WERI-Rb-1 (cell line): ENCODE measurements at places on chromosomes 3 and 15.

DNA sequence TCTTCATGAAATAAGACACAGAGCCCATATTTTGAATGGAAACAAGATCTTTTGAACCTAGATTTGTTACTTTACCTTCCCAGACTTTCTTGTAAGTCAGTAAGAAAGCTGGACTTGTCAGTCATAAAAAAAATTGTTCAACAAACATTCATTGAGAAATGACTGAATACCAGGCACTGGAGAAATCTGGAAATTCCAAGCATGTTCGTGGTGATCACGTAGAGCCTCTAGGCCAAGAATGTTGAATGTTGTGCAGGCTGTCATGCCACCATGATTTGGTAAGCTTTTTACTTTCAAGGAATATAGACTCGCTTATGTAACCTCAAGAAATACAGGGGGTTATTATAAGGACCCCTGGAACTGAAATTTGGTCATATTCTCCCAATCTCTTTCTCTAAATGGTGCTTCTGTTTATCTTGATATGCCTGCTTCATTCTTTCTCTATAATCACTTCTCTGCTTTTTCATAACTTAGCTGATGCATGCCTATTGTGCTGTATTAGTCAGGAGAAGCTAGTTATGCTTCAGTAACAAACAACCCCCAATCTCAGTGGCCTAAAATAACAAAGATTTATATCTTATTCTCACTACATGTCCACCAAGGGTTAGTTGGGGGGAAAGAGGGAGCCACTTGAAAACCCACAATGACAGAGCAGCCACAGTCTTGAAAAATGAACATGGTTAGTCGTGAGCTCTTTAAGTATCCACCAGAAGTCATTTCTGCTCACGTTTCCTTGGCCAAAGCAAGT is 3.4 kb upstream of the TPM1 start:
- no peak for DNase-seq

DNA sequence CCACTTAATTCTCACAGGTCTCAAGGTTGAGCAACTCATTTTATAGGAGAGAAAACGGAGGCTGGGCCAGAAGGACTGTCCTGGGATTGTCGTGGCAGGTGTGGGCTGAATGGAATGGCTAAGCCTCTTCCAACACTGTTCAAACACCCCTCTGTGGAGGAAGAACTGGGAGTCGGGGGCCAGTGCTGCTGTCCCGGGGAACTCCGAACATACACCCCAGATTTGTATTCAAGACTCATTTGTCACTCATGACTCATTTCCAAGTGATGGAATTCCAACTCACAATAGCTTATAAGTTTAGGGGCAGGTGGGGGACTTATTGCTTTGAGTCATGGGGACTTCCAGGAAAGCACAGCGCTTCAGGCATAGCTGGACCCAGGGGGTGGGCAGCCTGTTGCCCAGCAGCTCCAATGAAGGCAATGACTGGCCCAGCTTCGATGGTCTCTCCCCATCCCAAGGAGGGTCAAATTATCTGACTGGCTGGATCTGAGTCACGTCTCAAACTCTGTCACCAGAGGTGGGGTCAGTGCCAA is 72.5 kb downstream of the TM2D3 start:
- no peak for DNase-seq

DNA sequence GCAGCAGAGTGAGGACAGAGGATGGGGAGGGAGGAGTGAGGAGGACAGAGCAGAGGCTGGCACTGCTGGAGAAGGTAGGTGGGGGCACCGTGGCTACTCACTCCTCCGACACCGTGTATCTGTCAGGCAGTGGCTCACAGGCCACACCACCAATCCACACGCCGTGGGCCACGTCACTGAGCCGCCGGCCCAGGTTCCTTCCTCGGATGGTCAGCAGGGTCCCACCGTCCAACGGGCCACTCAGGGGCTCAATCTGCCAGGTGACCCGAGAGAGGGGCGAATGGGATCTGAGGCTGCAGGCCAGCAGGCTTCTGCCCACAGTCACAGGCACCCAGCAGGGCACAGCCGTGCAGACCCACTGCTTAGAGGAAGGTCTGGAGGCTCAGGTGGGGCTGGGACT is 30.5 kb downstream of the H1-8 start:
- DNase-seq = no peak

- DNase-seq = no peak
Measured at GRCh38 chr15:74709011-74709410, 13.2 kb upstream of the EDC3 start.

GRCh38 chr3:40623567-40623966 is 98.8 kb downstream of the ZNF621 start:
- DNase-seq = no peak

GRCh38 chr3:152658977-152659720 is 175.8 kb upstream of the P2RY1 start:
- DNase-seq = no peak

GRCh38 chr15:82763361-82764116 is 42.3 kb downstream of the FSD2 start:
- no peak for DNase-seq

- DNase-seq = no peak
Measured at GRCh38 chr15:72276326-72276700, 4.0 kb upstream of the PARP6 start.

DNA sequence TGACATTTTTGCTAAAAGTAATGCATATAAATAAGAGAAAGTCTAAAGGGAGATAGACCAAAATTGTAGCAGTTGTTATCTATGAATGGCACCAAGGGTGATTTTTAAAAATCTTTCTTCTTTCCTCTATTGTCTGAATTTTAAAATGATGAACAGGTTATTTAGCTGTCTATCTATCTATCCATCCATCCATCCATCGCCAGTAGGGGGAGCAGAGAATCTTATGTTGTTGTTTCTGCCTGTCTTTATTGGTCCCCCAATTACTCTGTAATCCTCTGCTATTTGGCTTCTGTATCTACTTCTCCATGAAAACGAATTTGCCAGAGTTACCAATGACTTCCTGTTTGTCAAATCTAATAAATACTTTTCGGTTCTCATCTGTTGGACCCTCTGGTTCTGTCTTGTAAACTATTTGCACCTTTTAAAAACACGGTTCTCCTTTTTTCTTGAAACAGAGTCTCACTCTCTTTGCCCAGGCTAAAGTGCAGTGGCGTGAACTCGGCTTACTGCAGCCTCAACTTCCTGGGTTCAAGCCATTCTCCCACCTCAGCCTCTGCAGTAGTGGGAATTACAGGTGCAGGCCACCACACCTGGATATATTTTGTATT is 86.0 kb downstream of the ECT2 start:
- DNase-seq = peak; percentile 46

DNA sequence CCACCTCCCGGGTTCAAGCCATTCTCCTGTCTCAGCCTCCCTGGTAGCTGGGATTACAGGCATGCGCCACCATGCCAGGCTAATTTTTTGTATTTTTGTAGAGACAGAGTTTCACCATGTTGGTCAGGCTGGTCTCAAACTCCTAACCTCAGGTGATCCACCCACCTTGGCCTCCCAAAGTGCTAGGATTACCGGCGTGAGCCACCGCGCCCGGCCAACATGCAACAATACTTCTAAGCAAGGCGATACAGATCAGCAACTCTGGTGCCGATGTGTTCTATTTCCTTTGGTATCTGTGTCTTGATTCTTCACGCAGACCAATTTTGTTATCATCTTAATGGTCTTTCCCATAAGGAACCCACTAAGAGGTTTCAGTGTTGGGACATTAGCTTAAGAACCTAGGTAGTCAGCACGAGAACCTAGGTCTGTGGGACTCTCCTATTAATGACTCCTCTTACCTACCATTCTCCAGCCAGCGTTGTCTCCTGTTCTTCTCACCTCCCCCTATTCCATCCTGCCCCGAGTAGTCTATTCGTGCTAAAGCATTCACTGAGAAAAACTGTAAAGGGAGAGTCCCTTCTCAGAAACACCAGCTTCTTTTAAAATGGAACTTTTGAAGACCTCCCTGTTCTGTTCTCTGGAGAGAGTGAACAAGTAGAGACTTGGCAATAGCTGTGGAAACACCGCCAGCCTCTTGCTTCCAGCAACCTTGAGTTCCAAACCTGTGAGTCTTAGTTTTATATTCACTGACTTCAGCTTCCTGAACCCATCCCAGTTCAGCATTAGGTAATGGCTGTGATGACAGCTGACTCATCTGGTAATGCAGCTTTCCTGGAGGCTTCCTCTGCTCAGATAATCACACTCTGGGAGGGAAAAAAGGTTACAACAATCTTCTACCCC is 61.2 kb downstream of the TSC22D2 start:
- no peak for DNase-seq

- no peak for DNase-seq
Measured at GRCh38 chr3:71447803-71448202, 135.7 kb downstream of the FOXP1 start.

- no peak for DNase-seq
Measured at GRCh38 chr3:123769356-123769743, 114.8 kb downstream of the MYLK start.

- DNase-seq = no peak
Measured at GRCh38 chr3:20101041-20101440, 60.8 kb downstream of the KAT2B start.

DNA sequence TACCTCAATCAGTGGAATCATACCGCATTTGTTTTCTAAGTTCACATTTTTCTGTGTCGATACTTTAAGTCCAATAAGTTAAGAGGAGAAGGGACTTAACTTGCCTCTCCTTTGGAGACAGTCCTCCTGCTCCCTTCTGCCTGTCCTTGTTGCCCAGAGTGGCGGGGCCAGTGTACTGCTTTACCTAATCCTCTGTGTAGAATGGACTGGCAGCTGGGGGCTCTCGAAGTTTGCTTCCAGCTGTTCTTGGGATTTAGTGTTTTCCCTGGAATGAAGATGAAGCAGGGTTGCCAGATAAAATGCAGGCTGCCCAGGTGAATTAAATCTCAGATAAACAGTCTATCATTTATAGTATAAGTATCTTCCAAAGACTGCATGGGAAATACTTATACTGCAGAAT is 287.6 kb upstream of the C2CD4B start:
- DNase-seq = peak; percentile 45

DNA sequence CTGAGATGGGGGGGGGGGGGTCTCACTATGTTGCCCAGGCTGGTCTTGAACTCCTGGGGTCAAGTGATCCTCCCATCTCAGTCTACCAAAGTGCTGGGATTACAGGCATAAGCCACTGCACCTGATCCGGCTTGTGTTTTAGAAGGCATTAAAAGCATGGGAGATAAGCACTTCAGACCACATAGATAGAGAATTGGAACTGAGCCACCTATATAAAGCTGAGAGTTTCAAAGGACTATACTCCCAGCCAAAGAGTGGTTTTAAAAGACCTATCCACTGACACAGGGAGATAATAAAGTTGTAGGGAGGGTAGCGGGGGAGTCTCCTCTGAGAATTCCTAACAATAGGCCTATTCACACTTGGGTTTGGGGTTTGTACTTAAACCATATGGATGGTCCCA is 34.8 kb downstream of the DENND4A start:
- DNase-seq = peak; percentile 25

DNA sequence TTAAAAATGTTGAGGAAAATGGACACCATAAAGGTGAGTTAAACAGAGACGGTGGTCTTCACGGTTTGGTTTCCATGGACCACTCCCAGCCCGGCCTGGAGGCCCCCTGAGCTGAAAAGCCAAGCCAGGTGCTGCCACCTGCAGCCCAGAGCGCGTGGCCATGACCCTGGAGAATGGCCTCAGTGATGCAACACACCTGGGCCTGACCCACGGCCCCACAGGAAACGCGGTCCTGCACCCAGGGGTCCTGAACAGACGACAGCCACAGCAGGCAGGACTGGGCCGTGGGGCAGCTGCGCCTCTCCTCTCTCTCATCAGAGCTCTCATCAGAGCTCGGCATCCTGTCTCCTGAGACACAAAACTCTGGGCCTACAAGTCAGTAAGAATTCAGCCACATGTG is 64.1 kb downstream of the NIPA2 start:
- no peak for DNase-seq

DNA sequence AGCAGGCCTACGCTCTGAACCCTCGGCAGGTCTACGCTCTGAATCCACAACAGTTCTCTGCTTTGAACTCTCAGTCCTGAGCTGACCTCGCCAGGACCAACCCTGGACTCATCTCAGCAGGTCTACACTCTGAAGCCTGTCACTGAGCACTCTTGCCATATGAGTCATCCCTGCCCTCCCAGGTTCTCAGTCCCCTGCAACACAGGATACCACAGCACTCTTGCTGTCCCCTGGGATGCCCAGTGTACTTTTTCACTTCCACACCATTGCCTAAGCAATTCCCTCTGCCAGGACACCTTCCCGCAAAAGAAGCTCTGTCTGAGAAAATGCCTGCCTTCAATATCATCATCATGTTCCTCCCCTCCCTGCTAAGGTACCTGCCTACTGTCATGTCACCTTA is 42.0 kb downstream of the NUP210 start:
- no peak for DNase-seq

DNA sequence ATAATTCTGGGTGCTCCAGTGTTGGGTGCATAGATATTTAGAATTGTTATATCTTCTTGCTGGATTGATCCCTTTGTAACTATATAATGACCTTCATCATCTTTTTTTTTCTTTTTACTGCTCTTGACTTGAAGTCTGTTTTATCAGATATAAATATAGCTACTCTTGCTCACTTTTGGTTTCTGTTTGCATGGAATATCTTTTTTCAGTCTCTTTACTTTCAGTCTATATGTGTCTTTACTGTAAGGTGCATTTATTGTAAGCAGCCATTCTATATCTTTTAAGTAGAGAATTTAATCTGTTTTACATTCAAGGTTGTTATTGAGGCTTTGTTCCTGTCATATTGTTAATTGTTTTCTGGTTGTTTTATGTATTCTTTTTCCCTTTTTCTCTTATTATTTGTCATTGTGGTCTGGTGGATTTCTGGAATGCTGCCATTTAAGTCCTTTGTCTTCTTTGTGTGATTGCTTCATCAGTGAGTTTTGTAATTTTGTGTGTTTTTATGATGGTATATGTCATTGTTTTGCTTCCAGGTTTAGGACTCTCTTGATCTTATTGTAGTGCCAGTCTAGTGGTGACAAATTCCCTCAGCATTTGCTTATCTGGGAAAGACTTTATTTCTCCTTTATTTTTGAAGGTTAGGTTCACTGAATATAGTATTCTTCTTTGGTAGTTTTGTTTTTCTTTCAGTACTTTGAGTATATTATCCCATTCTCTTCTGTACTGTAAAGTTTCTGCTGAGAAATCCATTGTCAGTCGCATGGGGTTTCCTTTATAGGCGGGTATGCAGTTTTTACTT is 8.3 kb upstream of the PRR23C start:
- DNase-seq = no peak

DNA sequence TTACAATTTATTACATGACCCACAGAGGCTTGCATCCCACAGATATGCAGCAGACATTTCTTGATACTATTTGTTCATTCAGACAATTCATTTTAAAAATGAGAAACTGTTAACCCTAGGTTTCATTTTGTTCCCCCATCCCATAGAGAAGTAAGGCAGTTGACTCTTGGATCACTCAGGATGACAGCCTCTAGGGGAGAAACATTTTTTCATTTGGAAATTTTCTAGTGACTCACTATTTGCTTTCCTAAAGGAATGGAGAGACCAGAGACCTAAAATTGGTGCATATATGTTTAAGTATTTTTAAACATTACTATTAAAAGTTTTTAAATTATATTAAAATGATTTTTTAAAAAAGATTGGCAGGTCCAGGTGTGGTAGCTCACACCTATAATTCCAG is 19.5 kb upstream of the PHC3 start:
- DNase-seq = no peak

GRCh38 chr15:92670621-92671020 is 15.0 kb upstream of the FAM174B start:
- no peak for DNase-seq

GRCh38 chr3:79032686-79033318 is 735.0 kb downstream of the ROBO1 start:
- no peak for DNase-seq

GRCh38 chr3:98326945-98327344 is 26.7 kb upstream of the OR5K4 start:
- DNase-seq = no peak
